ENCODE measurements at places on chromosomes 11 and 22. TPM values are rescaled to one million over a fixed set of nuclear protein-coding genes. Genes with fewer than 3 reads are reported as not detected.

GLYATL2 gene
- 3.3 TPM for total RNA-seq

GRCh38 chr22:32745251-32745995, 56.1 kb upstream of the TIMP3 start:
- peak; percentile 73 for DNase-seq

DNA sequence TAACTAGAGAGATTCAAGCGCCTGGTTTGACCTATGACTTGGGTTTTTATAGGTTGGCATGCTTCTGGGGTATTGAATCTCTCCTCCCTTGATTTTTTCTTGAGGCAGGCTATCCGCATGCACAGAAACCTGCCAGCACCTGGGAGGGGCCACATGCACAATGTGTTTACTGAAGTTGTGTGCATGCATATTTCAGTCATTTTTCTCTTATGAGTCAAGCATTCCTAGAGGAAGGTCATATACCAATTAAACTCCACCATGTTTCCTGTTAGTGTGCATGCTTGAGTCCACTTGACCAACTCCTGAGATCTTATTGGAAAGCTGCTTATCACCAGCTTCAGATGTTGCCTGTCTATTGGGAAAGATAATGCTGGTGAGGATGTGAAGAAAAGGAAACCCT, 1718.4 kb downstream of the LRRC4C start:
- DNase-seq, result no peak

DNA sequence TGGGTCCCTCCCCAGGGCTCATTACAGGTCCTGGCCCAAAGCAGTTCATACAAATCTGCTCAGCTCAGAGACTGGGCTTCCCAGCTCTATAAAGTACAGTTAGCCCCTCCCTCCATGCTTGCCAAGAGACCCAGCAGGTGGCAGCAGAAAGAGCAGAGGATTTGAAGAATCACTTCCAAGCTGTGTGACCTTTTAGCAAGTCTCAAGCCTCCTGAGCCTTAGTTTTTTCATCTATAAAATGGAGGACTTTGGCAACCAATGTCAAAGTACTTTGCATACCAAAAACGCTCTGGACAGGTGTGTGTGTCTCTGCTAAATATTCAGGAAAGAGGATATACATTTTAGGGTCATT, 26.6 kb downstream of the RELT start:
- DNase-seq, result no peak

DNA sequence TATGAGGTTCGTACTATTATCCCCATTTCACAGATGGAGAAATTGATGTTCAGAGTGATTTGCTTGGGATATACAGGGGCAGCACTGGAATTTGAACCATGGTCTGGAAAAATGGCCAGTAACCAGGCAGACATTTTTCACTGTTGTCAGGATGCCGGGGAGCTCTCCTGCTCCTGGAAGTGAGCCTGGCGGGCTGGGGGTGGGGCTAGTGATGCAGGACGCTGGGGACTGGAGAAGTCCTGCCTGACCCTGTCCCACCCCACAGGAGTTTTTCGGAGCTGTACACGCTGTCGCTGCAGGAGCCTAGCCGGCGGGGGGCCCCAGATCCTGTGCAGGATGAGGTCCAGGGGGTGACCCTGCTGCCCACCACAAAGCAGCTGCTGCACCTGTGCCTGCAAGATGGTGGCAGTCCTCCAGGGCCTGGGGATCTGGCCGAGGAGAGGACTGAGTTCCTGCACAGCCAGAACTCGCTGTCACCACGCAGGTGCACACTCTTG, 11.1 kb downstream of the SIPA1 start:
- no peak for DNase-seq

DNA sequence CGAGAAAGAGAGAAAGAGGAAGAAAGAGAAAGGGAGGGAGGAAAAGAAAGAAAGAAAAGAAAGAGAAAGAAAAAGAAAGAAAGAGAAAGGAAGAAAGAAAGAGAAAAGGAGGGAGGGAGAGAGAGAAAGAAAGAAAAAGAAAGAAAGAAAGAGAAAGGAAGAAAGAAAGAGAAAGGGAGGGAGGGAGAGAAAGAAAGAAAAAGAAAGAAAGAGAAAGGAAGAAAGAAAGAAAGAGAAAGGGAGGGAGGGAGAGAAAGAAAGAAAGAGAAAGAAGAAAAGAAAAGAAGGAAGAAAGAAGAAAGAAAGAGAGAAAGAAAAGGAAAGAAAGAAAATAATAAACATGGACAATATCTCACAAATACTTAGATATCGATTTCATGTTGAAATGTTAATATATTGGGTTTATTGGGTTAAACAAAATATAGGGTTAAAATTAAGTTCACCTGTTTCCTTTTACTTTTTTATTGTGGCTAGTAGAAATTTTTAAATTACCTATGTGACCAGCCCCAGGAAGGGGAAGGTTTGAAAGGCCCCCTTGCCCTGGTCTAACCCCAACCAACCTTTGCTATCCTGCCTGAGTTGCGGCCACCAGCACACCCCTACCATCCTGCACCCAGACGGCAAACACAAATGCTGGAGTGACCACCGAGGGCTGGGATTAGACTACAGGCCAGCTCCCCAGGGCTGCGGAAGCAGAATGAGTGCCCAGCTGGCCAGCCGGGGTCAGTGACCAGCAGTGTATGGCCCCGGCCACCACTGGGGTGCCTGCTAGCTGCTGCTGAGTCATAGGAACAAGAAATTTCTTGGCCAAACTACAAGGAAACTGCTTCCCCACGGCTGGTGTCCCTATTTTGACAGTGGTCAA, 81.0 kb upstream of the FGF3 start:
- DNase-seq, result no peak

- peak; percentile 49 for DNase-seq
Measured at GRCh38 chr11:129090056-129090455, 102.1 kb downstream of the ARHGAP32 start.

- no peak for DNase-seq
Measured at GRCh38 chr11:3885855-3886254, 30.4 kb downstream of the STIM1 start.

DNA sequence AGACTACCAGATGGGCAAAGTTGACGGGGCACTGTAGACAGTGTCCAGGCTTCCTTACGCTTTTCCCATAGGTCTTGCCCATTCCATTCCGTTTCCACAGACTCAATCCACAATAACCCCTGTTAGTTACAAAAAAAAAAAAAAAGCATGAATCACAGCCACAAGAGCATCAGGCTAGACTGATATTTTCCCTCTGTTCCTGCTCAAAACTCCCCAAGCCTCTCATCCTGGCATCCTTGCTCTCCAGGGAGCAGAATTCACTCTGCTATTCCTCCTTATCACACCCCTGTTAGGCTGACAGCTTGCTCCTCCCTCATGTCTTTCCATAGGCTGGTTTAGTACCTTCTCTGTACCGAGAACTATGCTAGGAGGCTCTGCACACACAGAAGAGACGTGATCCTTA, 42.2 kb downstream of the TMEM123 start:
- peak; percentile 47 for DNase-seq

DNA sequence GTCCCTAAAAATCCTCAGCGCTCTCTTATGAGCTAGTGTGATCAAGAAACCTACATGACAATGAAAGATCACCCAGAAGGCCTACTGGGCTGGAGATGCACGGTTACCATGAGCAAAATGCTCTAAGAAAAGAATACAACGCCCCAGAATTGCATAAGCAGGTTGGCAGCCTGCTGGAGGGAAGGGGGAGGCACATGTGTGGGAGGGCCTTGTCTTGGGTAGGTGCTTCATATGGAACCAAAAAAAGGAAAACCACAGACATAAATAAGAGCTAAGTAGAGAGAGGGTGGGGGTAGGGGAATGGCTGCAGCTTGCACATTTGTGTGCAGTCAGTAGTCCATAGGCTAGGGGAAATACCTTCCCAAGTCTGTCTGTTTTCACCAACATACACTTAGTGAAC, 2.8 kb downstream of the SIAE start:
- peak; percentile 31 for DNase-seq

- no peak for DNase-seq
Measured at GRCh38 chr11:124233376-124233775, 7.5 kb upstream of the OR8G1 start.

GRCh38 chr11:1844221-1845094, 5.7 kb downstream of the TNNI2 start:
- no peak for DNase-seq

DNA sequence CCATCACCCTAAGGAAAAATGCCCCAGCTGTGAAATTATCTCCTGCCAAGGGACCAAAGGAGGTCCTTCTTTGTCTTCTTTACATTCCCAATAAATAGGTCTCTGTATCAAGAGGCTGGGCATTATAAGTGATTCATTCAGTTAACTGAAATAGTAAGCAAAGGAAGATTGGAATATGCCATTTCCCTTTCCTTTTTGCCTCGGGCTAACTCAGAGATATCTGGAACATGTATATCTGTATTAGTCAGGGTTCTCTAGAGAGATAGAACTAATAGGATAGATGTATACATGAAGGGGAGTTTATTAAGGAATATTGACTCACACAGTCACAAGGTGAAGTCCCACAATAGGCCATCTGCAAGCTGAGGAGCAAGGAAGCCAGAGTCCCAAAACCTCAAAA, 15.3 kb upstream of the CWF19L2 start:
- no peak for DNase-seq

DNA sequence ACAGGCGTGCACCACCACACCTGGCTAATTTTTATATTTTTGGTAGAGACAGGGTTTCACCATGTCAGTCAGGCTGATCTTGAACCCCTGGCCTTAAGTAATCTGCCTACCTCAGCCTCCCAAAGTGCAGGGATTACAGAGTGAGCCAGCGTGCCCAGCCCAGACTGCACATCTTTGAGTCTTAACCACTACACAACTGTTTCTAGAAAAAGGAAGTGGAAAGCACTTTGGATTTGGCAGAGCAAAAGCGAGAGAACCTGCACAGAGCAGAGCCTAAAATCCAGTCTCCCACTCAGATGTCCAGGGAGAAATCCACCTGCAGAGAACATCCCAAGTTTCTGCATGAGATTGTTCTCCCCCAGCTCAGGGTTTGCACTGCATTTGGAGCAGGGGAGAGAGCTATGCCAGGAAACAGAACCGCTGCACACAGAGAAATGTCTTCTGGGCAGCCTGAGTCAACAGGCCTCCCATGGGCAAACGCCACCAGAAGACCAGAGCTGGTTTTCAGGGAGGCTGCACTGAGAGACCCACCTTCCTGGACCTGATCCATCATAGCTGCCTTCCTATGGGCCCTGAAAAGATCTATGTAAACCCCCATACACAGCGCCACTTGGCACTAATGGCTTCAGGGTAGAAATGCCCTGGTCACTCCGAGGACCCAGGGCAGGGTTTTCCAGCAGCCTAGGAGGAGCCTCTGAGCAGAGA, 54.0 kb downstream of the RPUSD4 start:
- DNase-seq, result no peak

DNA sequence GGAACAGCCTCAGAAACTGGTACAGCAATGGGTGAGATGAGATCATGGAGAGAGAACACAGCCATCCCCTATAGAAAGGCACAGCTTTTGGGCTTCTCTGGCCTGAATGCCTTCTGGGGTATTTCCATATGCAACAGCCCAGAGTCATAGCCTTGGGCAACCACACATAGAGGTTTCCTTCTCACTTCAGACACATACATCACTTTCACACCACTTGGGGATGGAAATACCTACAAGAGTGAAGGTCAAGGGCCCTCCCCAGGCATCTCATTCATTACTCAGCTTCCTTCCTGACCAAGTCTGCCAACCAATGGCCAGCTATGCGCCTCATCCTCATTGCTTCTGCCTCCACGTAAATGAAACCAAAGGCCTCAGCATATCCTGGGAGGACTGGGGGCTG, 17.7 kb upstream of the OLFML1 start:
- no peak for DNase-seq
